ENCODE measurements at places on chromosomes 13 and 19.

GRCh38 chr19:39515551-39516191, 732 bp downstream of the SELENOV start:
- peaks cover 9% of the 10 kb centered on the region for H3K4me1 ChIP-seq
- DNase-seq = peak; percentile 61
- H3K36me3 ChIP-seq = peaks cover 2% of the 10 kb centered on the region
- H3K4me3 ChIP-seq = peak overlapping the region; percentile 46
- H3K27ac ChIP-seq = no peak overlapping the region

- H3K27me3 ChIP-seq = no peaks in the 10 kb centered on the region
- H3K36me3 ChIP-seq = peaks cover 42% of the 10 kb centered on the region
- peak overlapping the region; percentile 89 for H3K27ac ChIP-seq
- peaks cover 36% of the 10 kb centered on the region for H3K4me1 ChIP-seq
- no peak for DNase-seq
These were observed 9.5 kb downstream of the RINL start for GRCh38 chr19:38868551-38868950.

GRCh38 chr19:48867746-48868113, 687 bp downstream of the PLEKHA4 start:
- H3K4me3 ChIP-seq = no peak overlapping the region
- DNase-seq = no peak
- H3K27ac ChIP-seq = no peak overlapping the region

GRCh38 chr13:37011002-37011401, 10.4 kb downstream of the EXOSC8 start:
- H3K36me3 ChIP-seq = peaks cover 72% of the 10 kb centered on the region
- H3K27ac ChIP-seq = no peak overlapping the region
- no peak overlapping the region for H3K4me3 ChIP-seq
- H3K27me3 ChIP-seq = no peaks in the 10 kb centered on the region
- peaks cover 8% of the 10 kb centered on the region for H3K4me1 ChIP-seq
- no peak for DNase-seq

- H3K4me1 ChIP-seq = no peaks in the 10 kb centered on the region
- no peak for DNase-seq
- H3K27ac ChIP-seq = no peak overlapping the region
- H3K4me3 ChIP-seq = no peak overlapping the region
These were observed 1235.3 kb upstream of the ATXN8OS start for GRCh38 chr13:68872338-68872737.

DNA sequence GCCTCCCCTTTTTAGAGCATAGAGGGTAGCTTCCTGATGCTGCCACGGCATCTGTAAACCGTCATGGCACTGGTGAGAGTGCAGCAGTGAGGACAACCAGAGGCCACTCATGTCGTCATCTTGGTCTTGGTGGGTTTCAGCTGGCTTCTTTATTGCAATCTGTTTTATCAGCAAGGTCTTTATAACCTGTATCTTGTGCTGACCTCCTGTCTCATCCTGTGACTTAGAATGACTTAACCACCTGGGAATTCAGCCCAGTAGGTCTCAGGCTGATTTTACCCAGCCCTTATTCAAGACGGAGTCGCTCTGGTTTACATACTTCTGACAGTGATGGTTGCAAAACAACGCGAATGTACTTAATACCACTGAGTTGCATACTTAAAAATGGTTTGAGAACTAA, 14.4 kb upstream of the FBN3 start:
- H3K4me3 ChIP-seq = no peak overlapping the region
- H3K36me3 ChIP-seq = no peaks in the 10 kb centered on the region
- DNase-seq = no peak
- peaks cover 4% of the 10 kb centered on the region for H3K4me1 ChIP-seq

DNA sequence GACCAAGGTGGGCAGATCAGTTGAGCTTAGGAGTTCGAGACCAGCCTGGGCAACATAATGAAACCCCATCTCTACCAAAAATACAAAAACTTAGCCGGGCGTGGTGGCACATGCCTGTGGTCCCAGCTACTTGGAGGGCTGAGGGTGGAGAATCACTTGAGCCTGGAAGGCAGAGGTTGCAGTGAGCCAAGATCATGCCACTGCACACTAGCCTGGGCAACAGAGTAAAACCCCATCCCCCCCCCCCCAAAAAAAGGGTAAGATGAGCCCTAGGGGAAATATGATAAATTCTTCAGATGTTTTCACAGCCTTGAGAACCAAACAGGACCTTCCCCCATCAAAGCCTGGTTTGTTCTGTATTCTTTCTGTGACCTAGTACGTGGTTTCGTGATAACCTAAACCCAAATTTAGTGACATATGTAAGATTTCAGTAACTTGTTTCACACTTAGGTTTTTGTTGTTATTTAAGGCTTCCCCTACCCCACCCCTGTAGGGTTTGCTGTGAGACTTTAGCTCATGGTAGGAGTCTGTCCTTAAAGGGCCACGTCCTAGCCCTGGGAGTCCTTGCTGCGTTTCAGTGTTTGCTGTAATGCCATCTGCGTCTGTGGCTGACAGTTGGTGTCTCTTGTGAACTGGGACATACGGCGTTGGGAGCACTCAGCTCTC, 49.6 kb downstream of the MYO9B start:
- no peak for DNase-seq
- H3K27me3 ChIP-seq = no peaks in the 10 kb centered on the region
- peak overlapping the region; percentile 99 for H3K27ac ChIP-seq
- H3K36me3 ChIP-seq = peaks cover 19% of the 10 kb centered on the region

DNA sequence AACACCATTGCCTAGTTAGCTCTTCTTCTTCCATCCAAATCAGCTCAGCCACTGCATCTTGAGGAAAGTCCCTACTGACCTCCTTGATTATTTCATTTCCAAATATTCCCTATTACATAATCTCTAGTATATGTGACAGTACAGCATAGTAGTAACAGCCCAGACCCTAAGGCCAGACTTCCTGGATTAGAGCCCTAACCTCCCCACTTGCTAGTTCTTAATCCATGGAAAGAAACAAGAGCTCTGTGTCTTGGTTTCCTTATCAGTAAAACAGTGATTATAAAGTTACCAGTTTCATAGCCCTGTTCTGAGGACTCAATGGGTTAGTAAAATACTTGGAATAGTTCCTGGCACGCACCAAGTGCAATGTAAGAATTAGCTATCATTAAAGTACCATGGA, 153.0 kb downstream of the RAP2A start:
- no peak overlapping the region for H3K27ac ChIP-seq
- H3K4me1 ChIP-seq = no peaks in the 10 kb centered on the region
- no peak overlapping the region for H3K4me3 ChIP-seq
- H3K27me3 ChIP-seq = no peaks in the 10 kb centered on the region
- no peak for DNase-seq

GRCh38 chr19:33554821-33555220, 33.2 kb upstream of the PEPD start:
- H3K36me3 ChIP-seq = no peaks in the 10 kb centered on the region
- H3K4me3 ChIP-seq = no peak overlapping the region
- H3K27me3 ChIP-seq = no peaks in the 10 kb centered on the region
- H3K4me1 ChIP-seq = no peaks in the 10 kb centered on the region
- no peak for DNase-seq

- H3K27me3 ChIP-seq = peaks cover 36% of the 10 kb centered on the region
- no peak for DNase-seq
- no peaks in the 10 kb centered on the region for H3K36me3 ChIP-seq
- H3K4me1 ChIP-seq = peaks cover 5% of the 10 kb centered on the region
- H3K4me3 ChIP-seq = no peak overlapping the region
- no peak overlapping the region for H3K27ac ChIP-seq
These were observed 4.8 kb upstream of the DACH1 start for GRCh38 chr13:71871844-71872243.

DNA sequence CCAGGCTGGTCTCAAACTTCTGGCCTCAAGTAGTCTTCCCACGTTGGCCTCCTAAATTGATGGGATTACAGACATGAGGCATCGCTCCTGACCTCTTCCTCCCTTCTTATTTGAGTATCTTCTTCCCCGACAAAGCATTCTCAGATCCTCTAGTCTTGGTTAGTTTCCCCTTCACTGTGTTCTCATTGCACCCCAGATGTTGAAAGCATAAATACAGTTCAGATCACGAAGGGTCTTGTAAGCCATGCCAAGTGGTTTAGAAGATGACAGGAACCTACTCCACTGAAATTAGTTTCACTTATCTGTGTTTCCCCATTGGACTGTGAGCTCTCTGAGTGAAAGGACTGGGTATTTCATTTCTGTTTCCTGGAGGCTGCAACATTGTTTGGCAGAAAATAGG, 100.7 kb downstream of the DGKH start:
- H3K4me1 ChIP-seq = peaks cover 21% of the 10 kb centered on the region
- no peaks in the 10 kb centered on the region for H3K27me3 ChIP-seq
- no peak overlapping the region for H3K4me3 ChIP-seq
- no peak overlapping the region for H3K27ac ChIP-seq
- peaks cover 15% of the 10 kb centered on the region for H3K36me3 ChIP-seq

GRCh38 chr19:51123802-51124201, 904 bp upstream of the SIGLEC9 start:
- H3K27me3 ChIP-seq = peaks cover 4% of the 10 kb centered on the region
- peak overlapping the region; percentile 6 for H3K27ac ChIP-seq
- H3K4me1 ChIP-seq = peaks cover 52% of the 10 kb centered on the region
- no peaks in the 10 kb centered on the region for H3K36me3 ChIP-seq
- H3K4me3 ChIP-seq = peak overlapping the region; percentile 62
- no peak for DNase-seq

- peaks cover 2% of the 10 kb centered on the region for H3K36me3 ChIP-seq
- H3K4me1 ChIP-seq = peaks cover 27% of the 10 kb centered on the region
- peak within 1 kb of the TSS; percentile 94 for H3K4me3 ChIP-seq
- DNase-seq = peak; percentile 84
These were observed at the start of gene GIPR for GRCh38 chr19:45667620-45668341. Gene GIPR, plus strand, starts transcription at chr19:45668221. Its CDS starts 1,300 bp downstream, at chr19:45669521.

GRCh38 chr13:40272776-40273139, 393.7 kb downstream of the FOXO1 start:
- H3K4me1 ChIP-seq = peaks cover 19% of the 10 kb centered on the region
- H3K27ac ChIP-seq = no peak overlapping the region
- H3K4me3 ChIP-seq = no peak overlapping the region
- no peaks in the 10 kb centered on the region for H3K36me3 ChIP-seq
- H3K27me3 ChIP-seq = no peaks in the 10 kb centered on the region
- no peak for DNase-seq

DNA sequence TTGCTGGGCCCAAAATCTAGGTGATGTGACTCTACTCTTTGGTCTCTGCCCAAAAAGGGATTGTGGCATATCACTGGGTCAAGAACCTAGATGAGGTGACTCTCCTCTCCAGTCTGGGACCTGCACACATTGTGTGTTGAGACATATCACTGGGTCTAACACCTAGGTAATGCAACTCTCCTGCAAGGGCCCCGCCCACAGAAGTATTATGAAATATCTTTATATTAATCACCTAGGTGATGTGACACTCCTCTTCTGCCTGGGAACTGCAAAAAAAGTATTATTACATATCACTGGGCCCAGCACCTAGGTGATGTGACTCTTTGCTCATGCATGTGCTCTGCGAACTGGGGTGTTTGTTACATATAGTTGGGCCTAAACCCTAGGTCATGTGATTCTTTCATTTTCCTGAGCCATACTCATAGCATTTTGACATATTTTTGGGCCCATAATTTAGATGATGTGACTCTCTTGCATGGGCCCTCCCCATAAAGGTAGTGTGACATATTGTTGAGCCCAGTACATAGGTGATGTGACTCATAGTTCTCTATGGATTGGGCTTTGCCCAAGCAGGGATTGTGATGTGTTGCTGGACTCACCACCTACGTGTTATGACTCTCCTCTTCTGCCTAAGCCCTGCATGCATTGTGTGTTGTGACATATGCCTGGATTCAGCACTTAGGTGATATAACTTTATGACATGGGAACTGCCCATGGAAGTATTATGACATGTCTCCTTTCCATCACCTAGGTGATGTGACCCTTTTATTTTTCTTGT, 11.2 kb upstream of the ZNF681 start:
- peaks cover 31% of the 10 kb centered on the region for H3K36me3 ChIP-seq
- no peak for DNase-seq
- H3K27ac ChIP-seq = no peak overlapping the region
- H3K27me3 ChIP-seq = no peaks in the 10 kb centered on the region
- H3K4me1 ChIP-seq = no peaks in the 10 kb centered on the region
- no peak overlapping the region for H3K4me3 ChIP-seq

DNA sequence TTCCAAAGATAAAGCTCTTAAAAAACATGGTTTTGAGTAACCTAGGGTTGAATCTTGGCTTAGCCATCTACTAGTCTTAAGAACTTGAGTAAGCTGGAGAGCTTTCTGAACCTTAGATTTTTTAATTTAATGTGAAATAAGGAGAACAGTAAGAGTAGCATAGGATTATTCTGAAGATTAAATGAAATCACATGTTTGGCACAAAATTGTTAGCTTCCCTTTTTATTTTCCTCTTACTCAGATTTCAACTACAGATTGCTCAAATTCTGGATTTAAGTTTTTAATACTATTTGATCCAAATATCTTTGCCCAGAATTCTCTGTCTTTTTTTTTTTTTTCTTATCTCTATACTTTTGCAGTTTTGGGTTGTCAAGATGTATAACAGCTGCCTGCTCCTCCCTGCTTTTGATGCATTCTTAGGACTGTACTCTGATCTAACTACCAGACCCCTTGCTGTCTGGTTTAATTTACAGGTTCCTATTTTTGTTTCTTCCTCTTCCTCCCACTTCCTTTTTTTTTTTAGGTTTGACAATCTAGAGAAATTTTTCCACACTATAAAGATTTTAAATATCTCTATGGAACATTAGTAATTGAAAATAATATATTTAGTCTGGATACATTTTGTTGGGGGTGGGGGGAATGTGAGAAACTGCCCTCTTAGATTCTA, 12.3 kb downstream of the POMP start:
- no peak overlapping the region for H3K4me3 ChIP-seq
- no peaks in the 10 kb centered on the region for H3K27me3 ChIP-seq
- peaks cover 13% of the 10 kb centered on the region for H3K4me1 ChIP-seq
- no peak for DNase-seq
- peak overlapping the region; percentile 29 for H3K27ac ChIP-seq

- H3K4me1 ChIP-seq = peaks cover 3% of the 10 kb centered on the region
- H3K27me3 ChIP-seq = no peaks in the 10 kb centered on the region
- peaks cover 28% of the 10 kb centered on the region for H3K36me3 ChIP-seq
- no peak overlapping the region for H3K4me3 ChIP-seq
These were observed 67.9 kb downstream of the NDFIP2 start for GRCh38 chr13:79548902-79549301.

DNA sequence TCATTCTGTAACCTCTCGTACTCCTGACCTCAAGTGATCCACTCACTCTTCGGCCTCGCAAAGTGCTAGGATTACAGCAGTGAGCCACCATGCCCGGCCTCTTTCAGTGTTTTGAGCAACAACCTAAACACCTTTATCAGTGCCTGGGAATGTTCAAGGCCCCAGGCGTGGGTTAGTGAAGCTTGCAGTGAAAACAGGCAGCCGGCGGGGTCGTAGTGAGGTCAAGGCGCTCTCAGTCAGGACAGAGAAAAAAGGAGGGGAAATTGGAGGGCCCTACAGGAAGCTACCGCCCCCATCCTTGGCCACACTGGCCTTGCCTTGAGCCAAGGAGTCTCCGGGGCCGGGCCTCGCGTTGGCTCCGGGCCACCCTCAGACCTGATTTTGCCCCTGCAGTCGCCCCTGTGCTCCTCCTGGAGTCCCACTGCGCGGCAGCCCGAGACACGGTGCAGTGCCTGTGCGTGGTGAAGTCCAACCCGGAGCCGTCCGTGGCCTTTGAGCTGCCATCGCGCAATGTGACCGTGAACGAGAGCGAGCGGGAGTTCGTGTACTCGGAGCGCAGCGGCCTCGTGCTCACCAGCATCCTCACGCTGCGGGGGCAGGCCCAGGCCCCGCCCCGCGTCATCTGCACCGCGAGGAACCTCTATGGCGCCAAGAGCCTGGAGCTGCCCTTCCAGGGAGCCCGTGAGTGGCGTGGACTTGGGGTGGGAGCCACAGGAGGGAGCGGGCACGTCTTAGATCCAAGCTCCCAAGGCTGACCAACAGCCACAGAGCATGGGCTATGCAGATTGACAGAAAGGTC, 17.7 kb downstream of the MAG start:
- no peaks in the 10 kb centered on the region for H3K27me3 ChIP-seq
- DNase-seq = no peak
- H3K4me3 ChIP-seq = no peak overlapping the region
- H3K27ac ChIP-seq = no peak overlapping the region

Data from activated CD4-positive, alpha-beta T cell treated with anti-CD3 and anti-CD28 coated beads, Interleukin-2, amount 10 ng/mL, durations not matched to agents 24 days and 14 days (primary cell).